Right ventricle myocardium superior (tissue), 1 donor: ENCODE measurements at places on chromosomes 4 and X.

DNA sequence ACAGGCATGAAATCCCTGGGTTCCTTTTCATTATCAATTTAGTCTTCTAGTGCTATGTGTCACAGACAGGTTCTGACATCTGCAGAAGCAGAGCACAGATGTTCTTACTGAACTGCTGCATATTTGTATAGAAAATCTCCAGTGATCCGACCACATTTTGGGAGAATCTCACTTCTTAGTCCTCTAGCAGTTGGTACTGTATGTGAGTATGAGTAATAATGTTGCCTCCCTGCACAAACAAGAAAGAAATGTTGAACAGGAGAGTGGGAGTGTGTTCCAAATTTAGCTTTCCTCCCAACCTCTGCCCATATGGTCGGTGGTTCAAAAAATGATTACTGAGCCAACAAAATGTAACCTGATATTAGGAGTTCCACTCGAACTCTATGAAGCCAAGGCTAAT, 165.3 kb upstream of the GPC4 start:
- DNase-seq, result no peak

- no peak for DNase-seq
Observed at GRCh38 chrX:4225086-4225485, 511.6 kb upstream of the PRKX start.

DNA sequence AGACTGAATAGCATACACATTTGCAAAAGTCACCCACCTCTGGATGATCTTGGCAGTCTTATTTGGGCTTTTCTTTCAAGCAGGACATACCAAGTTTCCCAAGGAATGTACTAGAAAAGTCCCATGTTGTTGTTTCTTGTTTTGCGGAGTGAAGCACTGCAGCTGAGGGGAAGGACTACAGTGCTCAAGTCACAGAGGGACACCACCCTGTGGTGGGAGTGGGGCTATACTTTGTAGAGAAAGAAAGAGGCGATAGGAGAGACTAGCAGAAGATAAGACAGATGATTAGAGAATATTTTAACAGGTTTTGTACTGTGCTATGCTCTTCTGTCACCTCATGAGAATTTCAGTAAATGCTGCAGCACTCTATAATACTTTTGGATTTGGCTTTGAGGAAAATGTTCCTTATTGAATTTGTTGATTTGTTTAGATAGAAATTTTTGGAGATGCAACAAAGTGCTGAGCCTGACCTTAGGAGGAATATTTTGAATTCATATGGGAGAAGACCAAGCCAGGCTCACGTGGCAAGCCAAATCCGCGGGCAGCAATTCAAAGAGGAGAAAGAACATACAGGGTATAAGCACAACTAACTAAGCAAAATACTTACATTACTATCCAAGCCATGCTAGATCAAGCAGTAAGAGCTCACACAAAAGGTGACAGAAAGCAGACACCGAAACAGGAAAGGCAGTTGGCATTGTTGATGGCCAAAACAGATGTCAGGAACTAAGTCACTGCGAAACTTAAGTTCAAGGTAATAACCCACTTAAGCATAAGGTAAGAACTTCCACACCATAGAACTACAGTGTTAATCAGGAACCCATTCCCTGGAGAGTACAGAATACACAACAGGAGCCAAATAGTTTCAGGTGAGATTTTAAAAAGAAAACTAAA, 280.3 kb upstream of the INTU start:
- DNase-seq, result no peak

GRCh38 chr4:182272151-182272550, 28.9 kb downstream of the TENM3 start:
- DNase-seq, result no peak

GRCh38 chrX:107288676-107289075, 82.3 kb downstream of the DNAAF6 start:
- DNase-seq, result no peak

DNA sequence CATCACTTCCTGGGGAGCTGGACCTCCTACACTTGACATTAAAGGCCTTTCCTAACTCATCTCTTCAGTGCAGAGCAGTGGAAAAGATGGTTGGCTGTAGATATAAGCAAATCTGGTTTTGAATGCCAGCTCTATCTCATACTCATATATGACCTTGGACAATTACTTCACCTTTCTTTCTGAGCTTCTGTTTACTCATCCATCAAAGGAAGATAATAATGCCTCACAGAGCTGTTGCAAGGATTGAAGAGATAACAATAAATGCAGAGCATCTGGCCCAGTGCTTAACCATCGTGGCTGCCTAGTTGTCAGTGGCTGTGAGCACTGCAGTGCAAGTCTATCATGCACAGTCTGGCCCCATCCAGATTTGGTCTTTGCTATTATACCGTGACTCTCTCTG, 148.1 kb upstream of the EOLA2 start:
- DNase-seq, result no peak

DNA sequence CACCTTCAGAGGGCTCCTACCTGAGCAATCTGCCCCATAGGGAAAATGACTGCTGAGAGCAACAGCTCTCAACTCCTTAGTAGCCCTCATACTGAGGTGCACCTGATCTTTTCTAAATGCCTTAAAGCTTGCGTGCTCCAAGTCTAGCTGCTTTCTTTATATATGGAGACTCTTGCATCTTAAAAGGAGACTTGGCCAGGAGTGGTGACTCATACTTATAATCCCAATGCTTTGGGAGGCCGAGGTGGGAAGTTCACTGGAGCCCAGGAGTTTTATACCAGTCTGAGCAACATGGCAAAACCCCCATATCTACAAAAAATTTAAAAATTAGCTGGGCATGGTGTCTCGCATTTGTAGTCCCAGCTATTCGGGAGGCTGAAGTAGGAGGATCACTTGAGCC, 78.1 kb upstream of the TRIM2 start:
- DNase-seq, result no peak

DNA sequence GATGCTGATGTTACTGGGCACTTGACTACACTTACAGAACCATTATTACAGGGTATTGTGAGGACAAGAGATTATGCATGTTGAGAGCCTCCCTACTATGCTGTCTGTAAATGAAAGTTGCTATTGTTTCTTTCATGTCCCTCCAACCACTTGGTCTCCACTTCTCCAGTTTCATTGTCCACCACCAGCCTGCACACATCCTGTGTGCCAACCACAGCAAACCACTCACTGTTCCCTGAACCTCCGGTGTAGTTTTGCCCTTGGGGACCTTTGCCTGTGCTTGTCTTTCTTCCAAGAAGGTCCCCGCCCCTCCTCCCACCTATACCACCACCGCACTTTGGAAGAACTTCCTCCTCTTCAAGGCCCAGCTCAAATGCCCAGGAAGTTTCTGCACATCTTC, 43.1 kb upstream of the AFF2 start:
- DNase-seq, result no peak

- DNase-seq, result no peak
Observed at GRCh38 chrX:67692246-67692645, 148.4 kb downstream of the AR start.

GRCh38 chr4:159925770-159926169, 822.9 kb downstream of the RAPGEF2 start:
- DNase-seq, result no peak

DNA sequence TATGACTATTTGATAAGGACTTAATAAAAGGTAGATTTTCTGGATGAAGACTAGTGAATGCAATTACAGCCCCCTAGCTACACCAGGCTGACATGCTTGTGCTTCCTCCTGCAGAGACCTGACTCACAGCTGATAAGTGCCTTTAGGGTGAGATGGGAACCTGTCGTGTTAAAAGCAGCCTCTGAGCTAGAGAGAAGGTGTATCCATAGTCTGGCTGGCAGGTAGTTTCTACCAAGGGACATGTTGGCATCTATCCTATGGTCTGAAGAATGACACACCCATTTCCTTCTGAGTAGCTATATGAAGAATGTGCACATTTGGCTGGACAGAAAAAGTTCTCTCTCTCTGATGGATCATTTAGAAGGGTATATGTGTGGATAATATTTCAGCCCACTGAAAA, 64.1 kb downstream of the PARM1 start:
- no peak for DNase-seq

DNA sequence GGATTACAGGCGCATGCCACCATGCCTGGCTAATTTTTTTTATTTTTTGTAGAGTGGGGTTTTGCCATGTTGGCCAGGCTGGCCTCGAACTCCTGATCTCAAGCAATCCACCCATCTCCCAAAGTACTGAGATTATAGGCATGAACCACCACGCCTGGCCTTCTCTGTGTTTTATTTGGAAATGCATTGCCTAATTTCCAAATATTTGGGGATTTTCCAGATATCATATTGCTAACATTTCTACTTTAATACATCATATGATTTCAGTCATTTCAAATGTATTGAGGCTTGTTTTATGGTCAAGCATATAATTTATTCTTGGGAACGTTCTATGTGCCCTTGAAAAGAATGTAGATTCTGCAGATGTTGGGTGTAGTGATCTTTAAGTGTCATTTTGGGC, 38.8 kb downstream of the FGF2 start:
- no peak for DNase-seq

DNA sequence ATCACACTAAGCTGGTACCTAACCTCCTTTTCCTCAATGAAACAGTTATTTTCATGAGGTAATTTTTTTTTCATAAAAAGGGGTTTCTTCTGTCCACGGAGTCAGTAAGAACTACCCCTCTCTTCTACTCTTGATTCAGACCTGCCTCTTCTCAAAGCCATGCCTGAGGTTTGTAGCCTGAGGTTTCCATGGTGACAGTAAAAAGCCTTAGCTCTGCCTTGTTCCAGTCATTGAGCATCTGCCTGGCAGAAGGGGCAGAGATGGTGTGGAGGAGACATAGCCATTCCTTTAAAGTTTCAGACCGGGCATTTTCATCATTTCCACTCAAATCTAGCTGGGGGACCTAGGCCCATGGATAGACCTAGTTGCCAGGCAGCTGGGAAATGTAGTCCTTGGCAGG, 135.5 kb downstream of the REPS2 start:
- DNase-seq, result no peak

DNA sequence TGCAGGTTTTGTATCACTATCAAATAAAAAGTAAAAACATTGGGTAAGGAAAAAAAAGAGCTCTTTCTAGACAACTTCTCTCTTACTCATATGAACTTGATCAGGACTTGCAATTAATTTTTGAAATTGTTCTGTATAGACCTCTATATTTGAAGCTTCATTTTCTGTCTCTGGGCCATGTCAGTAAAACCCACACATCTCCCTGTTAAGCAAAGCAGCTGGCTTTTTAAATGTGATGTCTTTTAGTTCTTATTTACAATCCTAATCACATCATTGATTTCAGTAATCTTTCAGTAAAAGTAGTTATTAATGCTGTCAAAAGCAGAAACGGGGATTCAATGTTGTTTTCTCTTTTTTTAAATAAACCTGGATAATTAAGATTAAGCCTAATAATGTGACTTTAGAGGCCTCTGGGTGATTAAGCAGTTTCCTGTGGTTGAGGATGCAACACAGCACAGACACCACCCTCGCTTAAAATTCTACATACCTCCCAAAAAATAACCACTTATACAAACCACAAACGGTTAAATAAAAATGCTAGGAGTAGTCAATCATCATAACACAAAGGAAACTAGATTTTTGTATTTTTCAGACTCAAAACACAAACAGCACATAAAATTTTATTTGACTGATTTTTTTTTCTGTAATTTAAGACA, 5.2 kb upstream of the PCDH10 start:
- DNase-seq, result no peak

DNA sequence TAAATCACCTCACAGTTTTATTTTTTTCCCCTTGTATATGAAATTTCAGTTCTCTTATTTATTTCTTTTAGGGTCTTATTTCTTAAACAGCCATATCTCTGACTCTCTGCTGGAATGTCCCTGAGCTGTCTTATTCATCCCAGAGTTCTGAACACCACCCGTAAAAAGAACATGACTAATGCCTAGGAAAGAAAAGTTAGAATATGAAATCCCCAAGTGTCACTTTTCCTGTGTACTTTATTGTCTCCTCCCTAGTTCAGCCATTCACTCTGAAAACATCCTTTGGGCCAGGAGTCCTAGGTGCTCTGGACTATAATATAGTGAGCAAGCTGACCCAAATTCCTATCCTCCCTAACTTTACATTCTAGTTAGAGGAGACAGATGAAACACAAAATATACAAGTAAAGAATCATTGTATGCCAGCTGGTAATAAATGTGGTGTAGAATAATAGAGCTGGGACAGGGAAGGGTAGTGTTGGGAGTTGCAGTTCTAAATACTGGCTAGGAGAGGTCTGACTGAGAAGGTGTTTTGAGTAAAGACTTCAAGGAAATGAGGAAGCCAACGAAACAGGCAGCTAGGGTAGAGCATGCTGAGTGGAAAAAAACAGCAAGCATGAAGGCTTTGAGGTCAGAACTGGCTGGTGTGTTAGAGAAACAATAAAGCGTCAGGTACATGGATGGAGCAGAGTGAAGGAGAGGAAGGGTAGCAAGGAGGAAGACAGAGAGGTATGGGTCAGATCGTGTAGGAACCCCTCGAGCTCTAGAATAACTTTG, 40.6 kb upstream of the FTHL17 start:
- DNase-seq, result no peak

GRCh38 chr4:25233194-25233593, 639 bp upstream of the PI4K2B start:
- no peak for DNase-seq

- DNase-seq, result no peak
Observed at GRCh38 chr4:21655031-21655430, 293.5 kb downstream of the KCNIP4 start.

DNA sequence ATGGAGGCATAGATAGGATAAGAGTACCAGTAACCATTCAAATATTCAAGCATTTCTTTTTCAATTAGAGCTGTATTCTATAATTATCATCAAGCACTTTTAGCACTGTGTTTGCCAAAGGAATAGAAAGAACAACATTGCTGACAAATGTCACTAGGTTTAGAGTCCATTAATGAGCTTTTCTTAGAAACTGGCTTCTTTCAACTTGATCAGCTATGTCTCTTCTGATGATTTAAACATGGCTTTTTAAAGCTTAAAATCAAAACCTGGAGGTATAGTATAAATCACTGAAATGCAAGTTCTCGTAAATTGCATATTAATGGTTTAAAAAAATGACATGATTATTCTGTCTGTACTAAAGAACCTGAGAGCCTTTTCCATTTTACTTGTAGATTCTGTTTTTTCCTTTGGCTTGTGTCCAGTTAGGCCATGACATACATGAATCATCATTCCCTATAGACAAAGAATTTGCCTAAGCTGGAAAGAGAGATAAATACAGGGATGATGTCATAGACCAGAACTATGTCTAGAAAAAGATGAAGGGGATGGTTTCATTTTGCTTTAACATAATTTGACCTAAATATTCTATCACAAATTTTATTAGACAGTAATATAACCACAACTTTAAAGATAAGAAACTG, 340.1 kb upstream of the CTSO start:
- DNase-seq, result no peak
